Transverse colon (tissue), 4 donors: ENCODE measurements at places on chromosomes 2 and 18.
A peak's percentile ranks its signal among the peaks of the same experiment; 100 is the strongest.

GRCh38 chr18:25518716-25519053, 166.7 kb upstream of the ZNF521 start:
- DNase-seq = no peak

- no peak for DNase-seq
Observed at GRCh38 chr2:78260861-78261260, 738.7 kb upstream of the LRRTM4 start.

DNA sequence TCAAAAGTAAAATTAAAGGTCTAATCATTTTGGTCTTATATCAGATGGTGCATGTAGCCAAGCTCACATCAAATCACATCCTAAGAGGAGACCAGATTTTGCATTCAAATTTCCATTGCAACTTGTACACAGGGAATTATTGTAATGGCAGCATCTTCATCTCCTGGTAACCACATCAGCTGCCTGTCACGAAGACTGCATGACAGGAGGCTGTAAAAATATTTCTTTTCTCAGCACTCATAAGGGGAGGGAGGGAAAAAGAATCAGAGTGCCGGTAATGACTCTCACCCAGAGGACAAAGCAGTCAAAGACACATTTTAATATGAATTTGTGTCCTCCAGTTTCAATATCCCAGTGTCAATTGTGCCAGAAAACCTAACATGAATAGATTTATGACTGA, 216.7 kb downstream of the TMEM163 start:
- no peak for DNase-seq

- no peak for DNase-seq
Observed at GRCh38 chr2:49794396-49794795, 640.1 kb upstream of the FSHR start.

- DNase-seq = peak; percentile 15
Observed at GRCh38 chr2:71798266-71799012, 345.1 kb downstream of the DYSF start.

DNA sequence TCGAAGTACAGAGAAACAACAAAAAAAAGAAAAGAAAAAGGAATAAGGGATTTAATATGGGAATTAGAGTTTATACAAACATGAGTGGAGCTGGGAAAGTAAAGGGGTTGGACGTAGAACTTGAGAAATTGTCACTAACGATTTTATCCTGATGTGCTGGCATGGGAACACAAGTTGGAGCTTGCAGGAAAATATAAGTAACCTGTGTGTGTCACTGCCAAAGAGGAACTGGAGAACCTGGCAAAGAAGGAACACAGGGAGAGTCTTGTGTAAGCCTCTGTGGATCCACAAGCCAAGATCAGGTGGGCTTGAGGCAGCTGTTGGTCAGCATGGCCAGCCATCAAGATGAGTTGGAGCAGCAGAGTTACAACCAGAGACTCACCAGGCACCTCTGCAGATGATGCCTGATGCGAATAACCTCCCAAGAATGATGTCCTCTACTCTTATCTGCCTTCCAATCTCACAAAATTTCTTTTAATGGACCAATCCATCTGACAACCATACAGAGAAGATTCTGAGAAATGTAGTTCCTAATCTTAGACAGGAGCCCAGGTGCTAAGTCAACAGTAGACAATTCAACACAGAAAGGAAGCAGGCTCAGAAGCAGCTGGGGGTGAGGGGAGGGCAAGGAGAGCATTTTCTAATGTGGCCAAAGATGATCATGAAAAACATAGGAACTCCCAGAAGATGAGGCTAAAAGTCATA, 77.0 kb upstream of the SPOPL start:
- no peak for DNase-seq

DNA sequence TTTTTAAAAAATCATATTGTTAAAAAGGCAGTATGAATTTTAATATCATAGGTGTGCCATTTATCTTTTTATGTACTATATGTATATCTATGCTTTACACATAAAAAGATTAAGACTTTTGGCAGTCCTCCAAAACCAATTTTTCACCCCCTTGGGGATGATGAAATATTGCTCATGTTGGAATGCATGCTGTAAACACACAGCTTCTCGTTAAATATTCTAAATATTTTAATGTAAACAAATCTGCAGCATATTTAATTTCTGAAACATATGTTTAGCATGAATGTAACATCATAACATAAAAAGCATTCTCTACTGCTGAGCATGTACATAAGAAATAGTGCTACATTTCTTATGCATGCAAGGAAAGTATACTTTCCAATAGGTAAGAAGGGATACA, 484.3 kb upstream of the LRATD1 start:
- DNase-seq = no peak

DNA sequence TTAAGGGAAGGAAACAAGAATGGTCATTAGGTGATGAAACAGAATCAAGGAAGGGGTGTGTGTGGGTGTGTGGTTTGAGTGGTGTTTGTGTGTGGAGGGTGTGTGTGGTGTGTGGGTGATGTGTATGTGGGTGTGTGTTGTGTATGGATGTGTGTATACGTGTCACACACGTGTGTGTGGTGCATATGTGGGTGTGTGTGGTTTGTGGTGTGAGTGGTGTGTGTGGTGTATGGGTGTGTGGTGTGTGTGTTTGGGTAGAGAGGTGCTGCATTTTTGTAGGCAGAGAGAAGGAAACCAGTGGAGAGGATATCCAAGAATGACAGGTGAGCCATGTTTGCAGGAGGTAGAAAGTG, 1.1 kb upstream of the CEP192 start:
- DNase-seq = no peak

- no peak for DNase-seq
Observed at GRCh38 chr2:82043867-82044266, 1739.3 kb upstream of the LRRTM1 start.

DNA sequence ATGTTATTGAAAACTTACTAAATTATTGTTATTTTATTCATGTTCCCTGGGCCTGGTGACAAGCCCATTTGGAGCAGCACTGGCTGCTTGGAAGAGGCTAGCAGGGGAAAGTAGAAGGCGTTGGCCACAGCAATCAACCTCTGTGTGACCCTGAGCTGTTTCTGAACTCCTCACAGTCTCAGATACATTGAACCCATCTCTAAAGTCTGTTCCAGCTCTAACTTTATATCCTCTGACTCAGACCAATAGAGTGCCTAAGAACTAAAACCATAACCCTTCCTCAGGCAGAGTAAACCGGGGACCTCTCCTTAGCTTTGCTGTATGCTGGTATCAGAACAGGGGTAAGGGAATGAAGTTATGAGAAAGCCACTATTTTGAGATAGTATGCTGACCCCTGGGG, 96.4 kb upstream of the NOL4 start:
- DNase-seq = no peak

DNA sequence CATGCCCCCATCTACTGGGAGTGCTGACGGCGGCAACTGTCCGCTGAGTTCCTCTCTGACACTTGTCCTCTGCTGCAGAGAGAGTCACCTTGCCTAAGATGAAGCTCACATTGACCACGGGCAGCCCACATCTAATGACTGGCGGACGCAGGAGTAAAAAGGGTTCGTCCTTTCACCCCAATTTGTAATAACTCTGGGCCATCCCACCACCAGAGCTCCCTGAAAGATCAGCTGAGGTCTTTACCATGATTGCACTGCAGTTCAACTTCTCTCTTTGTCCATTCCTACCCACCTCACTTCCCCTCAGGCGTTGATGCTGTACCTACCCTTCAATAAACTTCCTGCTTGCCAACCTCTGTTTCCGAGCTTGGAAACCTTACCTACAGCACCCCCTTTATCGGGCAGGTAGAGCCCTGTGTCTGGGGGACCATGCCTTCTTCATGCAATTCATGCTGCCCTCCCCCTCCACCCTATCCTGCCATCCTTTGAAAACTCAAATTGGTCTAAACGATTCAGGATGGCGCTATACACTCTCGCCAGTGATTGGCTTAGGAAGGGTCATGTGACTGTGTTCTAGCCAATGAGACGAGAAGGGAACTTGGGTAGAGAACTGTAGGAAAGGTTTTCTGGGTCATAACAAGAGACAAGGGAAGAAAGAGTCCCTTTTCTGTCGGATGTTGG, 10.3 kb upstream of the B3GNT2 start:
- no peak for DNase-seq

DNA sequence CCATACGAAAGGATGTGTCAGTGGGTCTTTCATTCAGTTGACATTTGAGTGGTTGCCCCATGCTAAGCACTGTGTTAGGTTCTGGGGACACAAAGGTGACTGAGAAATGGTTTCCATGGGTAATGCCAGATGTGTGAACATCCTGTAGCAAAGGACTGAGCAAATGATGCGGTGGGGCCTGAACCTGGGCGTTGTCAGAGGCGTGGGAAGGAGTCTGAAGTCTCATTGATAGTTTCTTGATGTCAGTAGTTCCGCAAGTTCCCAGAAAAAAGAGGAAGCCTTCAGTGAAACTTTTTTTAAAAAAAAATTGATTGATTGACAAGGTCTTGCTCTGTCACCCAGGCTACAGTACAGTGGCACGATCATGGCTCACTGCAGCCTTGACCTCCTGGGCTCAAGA, 56.9 kb downstream of the LIMS1 start:
- DNase-seq = no peak

GRCh38 chr2:16546128-16546754, 119.4 kb downstream of the CYRIA start:
- DNase-seq = no peak

- no peak for DNase-seq
Observed at GRCh38 chr2:151374436-151374835, 17.0 kb downstream of the TNFAIP6 start.

GRCh38 chr2:3298191-3298590, 79.4 kb downstream of the EIPR1 start:
- DNase-seq = no peak

DNA sequence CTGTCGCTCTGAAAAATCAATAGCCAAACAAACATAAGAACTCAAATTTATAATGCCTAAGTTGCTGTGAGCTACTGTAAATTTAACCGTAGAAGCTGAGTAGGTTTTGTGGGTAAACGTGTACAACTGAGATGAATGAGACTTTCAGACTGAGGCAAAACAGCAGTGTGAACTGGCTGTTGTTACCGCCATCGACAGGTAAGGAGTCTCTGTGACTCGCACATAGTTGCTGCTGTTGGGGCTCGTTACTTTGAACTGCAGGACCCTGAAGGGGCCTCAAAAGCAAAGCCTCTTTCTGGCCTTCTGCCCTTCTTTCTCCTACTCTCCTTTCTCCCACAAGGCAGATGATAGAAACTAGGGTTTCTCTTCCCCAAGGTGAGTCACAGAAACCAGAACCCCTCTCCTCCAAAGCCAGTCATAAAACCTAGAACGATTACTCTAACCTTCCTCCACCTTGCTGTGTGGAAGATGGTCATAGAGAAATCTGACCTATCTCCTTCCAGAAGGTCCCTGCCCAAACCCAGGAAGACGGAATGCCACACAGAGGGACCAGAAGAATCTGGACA, 101.2 kb downstream of the DLGAP1 start:
- no peak for DNase-seq

GRCh38 chr2:187581125-187581896, 27.1 kb upstream of the TFPI start:
- no peak for DNase-seq

DNA sequence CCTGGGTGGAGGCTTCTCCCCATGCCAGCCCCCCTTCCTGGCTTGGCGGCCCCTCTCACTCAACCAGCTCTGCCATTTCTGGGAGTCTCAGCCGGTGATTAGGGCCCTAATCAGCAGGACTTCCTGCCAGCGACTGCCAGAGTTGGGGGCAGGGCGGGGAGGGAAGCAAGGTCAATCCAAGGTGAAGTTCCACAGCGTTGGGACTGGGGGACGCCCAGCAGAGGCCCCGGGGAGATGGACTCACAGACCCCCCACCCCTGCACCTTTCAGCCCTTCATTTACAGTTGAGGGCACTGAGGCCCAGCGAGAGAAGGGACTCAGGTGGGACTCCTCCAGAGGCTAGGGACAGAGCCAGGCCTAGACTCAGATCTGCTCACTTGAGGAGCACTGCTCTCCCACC, 65.3 kb downstream of the TNS1 start:
- no peak for DNase-seq

GRCh38 chr2:208099682-208100470, 24.4 kb downstream of the CRYGD start:
- no peak for DNase-seq

GRCh38 chr2:165245081-165245793, 6.0 kb downstream of the SCN2A start:
- no peak for DNase-seq

GRCh38 chr2:10774394-10774793, 38.2 kb downstream of the PDIA6 start:
- DNase-seq = no peak

- no peak for DNase-seq
Observed at GRCh38 chr2:195651046-195651445, 6.0 kb upstream of the SLC39A10 start.

DNA sequence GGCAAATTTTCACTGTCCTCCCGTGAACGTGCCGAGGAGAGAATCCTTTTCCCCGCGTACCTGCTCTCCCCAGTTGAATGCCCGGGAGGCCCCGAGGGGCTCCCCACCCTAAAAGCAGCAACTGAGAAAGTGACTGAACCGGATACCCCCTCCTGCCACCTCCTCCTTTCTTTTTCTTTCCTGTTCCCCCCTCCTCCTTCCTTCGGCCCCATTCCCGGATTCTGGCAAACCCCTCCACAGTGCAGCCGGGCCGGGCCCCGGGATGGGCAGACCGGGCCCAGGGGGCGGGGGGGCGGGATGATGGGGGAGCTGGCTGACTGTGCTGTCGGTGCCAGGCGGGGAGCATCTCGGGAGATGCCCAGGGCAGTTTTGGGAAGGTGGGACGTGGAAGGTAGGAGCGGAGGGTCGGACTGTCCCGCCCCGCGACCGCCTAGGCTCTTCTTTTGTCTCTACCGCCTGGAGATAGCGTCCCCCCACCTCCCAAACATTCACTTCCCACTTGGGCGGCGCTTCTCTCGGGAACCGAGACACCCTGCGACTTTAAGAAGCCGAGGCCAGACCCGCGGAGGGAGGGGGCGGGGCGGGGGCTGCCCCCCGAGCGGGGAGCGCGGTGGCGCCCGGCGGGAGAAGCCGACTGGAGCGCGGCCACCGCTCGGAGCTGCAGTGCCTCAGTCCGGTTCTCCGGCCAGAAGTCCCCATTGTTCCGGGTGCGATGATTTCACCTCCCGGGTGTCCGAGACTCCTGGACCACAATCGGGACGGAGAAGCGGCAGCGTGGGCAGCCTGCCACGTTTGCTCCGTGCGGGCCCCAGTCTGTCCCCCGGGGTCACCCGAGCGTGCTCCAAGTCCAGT, 8.2 kb downstream of the DLX2 start:
- no peak for DNase-seq

DNA sequence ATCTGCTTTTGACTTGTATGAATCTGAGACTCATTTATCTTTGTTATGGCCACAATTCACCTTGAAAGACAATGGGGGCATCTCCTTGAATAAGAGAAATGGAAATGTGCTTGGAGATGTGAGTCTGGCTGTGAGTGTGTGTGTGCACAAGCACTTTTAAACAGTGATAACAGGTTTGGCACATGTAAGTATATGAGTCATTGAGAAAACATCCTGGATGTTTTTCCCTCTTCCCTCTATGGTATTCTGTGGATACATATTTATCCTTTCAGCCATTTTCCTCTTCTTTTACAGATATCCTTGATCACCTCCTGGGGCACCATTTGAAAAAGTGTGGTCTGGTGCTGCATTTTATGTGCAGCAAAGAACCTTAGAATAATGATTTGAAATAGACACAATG, 317.3 kb upstream of the THUMPD2 start:
- no peak for DNase-seq
